ENCODE measurements at places on chromosomes 1 and 21. TPM values are rescaled to one million over a fixed set of nuclear protein-coding genes. Genes with fewer than 3 reads are reported as not detected.

The COL24A1 gene
- total RNA-seq: 0.72 TPM

DNA sequence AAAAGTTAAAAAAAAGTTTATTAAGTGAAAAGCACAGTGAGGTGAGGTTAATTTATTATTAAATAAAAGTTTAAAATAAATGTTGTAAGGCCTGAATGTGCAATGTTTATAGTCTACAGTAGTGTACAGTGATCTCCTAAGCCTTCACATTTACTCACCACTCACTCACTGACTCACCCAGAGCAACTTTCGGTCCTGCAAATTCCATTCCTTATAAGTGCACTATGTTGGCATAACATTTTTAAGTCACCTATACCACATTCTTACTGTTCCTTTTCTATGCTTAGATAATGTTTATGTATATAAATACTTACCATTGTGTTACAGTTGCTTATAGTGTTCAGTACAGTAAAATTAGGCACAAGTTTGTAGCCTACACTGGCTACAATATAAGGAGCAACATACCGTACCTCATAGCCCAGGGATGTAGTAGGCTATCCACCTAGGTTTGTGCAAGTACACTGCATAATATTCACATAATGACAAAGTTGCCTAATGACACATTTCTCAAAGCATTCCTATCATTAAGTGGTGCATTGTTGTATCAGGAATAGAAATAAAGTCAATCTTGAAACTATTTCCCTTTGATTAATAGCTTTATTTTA lies 426.5 kb upstream of the BRINP3 start:
- DNase-seq: no peak

DNA sequence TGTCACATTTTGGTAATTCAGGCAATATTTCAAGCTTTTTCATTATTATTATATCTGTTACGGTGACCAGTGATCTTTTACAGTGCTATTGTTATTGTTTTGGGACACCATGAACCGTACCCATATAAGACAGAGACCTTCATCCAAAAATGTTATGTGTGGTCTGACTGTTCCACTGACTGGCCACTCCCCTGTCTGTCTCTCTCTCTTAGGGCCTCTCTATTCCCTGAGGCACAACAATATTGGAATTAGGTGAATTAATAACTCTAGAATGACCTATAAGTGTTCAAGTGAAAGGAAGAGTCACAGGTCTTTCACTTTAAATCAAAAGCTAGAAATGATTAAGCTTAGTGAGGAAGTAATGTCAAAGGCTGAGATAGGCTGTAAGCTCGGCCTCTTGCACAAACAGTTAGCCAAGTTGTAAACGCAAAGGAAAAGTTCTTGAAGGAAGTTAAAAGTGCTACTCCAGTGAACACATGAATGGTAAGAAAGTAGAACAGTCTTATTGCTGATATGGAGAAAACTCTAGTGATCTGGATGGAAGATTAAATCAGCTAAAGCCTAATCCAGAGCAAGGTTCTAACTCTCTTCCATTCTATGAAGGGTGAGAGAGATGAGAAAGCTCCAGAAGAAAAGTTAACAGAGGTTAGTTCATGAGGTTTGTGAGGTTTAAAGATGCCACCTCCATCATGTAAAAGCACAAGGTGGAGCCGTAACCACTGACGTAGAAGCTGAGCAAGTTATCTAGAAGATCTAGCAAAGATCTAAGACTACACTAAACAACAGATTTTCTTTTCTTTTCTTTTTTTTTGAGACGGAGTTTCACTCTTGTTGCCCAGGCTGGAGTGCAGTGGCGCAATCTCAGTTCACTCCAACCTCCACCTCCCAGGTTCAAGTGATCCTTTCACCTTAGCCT lies 19.7 kb upstream of the DIPK1A start:
- DNase-seq: no peak

DNA sequence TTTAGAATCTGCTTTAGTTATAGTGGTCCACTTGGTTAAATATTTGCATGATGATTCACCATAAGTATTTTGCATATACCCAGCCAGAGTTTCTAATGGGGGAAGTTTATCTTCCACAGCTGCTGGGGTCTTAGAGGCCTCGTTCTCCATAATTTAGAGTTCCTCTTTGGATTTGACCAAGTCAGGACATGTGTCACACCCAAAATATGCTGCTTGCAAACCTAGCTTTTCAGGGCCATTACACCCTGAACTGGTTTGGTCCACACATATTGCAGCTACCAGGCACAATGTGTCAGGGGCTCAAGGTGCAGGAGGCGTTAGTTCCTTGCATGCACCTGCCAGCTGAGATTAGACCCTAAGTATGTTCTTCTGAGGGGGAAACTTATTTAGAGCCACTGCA lies 17.1 kb upstream of the FMO4 start:
- no peak for DNase-seq

DNA sequence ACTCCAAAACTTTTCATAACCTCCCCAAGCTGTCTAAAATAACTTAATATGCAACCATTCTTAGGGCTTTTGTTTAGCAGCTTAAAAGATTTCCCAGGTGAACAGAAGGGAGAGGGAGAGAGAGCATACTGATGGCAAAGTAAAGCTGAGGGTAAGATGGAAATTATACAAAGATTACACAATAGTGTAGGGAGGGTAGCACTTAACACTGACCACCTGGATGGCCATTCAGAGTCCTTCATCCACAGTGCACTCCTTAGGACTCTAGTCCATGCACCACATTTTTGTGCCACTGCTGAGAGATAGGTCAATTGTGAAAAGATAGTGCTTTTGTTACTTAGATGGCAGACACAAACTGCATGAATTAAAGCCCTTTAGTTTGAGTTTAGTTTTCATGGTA lies 574.6 kb downstream of the LMO4 start:
- DNase-seq: no peak

DNA sequence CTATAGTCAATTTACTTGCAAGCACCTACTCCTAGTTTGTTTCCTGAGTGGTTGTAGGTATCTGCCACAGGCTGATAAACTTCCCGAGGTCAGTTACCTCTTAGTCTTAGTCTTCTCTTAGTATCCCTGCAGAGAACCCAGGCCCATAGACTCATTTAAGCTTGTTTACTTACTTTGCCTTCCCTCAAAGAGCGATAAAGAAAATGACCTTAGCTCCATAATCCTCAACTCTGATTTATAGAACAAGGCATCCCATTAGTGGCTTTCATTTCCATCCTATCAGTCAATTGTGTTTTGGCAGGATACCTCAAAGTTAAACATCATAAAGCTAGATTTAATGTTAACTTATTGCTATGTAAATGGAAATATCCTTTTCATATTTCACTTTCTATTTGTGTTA lies 119.7 kb downstream of the UCHL5 start:
- DNase-seq: no peak

GRCh38 chr1:221497046-221497445 lies 244.8 kb downstream of the DUSP10 start:
- no peak for DNase-seq

DNA sequence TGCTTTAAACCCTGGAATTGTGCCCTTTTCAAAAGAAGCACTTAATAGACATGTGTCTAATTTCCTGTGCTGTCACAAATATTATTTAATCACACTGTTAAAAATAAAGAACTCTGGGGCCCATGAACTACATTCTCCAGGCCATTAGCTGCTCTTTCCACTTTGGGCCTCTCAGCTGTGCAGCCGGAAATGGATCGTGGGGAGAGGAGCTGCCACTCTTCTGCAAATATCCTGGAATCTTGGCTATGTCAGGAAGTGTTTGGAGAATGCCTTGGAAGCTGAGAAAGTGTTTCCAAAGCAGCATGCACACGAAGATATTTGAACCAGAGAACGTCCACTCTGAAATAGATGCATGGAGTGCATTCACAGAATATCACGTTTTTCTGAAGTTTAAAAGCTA lies 27.5 kb upstream of the VPS26C start:
- DNase-seq: peak; percentile 33

DNA sequence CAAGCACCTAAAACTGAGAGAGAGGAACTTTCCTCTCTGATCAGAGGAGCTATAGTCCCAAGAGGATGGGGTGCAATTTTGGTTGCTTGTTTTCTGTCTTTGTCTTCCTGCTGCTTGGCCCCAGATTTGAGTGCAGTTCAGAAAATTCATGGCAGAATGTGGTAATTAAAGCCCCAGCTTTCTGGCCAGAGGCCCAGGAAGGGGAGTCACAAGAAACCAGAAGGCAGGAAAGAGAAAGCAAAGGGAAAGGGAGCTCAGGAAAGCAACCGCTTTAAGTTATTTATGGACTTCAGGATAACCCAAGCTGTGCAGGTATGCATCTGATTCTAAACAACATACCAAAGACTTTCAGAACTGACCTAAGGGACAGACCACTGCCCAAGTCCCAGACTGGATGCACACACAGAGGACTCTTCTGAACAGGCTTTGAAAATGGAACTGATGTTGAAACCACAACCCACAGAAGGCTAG lies 88.8 kb downstream of the ST3GAL3 start:
- DNase-seq: peak; percentile 84

GRCh38 chr1:25657121-25657882 lies 40.7 kb downstream of the MAN1C1 start:
- no peak for DNase-seq

- no peak for DNase-seq
Observed at GRCh38 chr1:48250572-48250971, 28.1 kb downstream of the SLC5A9 start.

DNA sequence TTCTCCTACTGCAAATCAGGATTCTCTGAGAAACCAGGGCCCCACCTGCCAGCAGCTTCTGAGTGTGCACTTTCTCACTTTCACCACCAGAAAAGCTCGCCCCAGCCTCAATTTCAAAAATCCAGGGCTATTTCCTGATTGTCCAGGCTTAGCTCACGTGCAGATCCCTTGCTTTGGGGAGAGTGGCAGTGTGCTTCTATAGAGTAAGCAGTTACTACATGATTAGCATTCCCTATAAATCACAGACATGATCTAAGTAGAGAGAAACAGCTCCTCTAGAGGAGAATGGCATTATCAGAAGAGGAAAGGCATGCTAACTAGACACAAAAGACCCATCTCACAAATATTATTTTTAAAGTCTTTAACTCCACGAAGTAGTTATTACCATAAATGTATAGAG lies 456.0 kb upstream of the PKN2 start:
- DNase-seq: peak; percentile 43
